ENCODE measurements at places on chromosomes 6 and 20.

- no peak overlapping the region for H3K27ac ChIP-seq
- H3K36me3 ChIP-seq: no peaks in the 10 kb centered on the region
- no peak overlapping the region for H3K4me3 ChIP-seq
- DNase-seq: no peak
Observed at GRCh38 chr20:53853111-53853713, 217.2 kb downstream of the BCAS1 start.

DNA sequence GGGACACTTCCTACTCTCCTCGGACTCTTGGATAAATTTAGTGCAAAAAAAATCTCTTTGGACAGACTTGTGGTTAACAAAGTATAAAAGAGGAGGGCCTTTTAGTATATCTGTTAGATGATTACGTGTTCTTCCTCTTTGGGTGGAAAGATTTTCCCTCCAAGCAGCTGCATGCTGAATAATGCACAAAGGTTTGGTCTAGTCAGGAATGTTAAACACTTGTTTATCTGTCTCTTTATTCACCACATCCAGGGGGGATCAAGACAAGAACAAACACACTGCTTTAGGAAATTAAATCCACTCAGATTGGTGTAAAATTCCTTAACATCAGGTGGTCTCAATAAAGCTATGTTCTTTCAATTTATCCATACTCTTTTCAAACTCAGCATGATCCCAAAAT, 260.9 kb upstream of the CHD6 start:
- H3K36me3 ChIP-seq: no peaks in the 10 kb centered on the region
- no peak for DNase-seq
- no peak overlapping the region for H3K4me3 ChIP-seq
- H3K27ac ChIP-seq: no peak overlapping the region
- H3K27me3 ChIP-seq: no peaks in the 10 kb centered on the region
- no peaks in the 10 kb centered on the region for H3K4me1 ChIP-seq

DNA sequence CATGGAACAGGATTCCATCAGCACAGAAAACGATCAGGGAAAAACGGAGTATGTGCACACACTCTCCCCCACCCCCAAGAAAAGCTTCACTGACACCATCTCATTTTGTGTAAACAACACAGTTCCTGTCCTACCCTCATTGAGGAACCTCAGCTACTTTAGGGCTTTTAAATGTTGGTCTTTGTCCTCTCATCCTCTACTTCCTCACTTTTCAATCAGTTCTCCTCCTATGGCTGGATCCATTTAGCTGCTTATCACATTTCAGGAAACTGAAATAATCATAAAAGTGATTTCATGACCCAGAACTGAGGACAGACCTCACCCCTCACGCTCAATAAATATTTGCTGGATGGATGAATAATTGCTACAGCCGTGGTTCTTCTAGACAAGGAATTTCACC, 33.1 kb upstream of the PNRC1 start:
- H3K4me3 ChIP-seq: no peak overlapping the region
- H3K4me1 ChIP-seq: no peaks in the 10 kb centered on the region
- DNase-seq: no peak
- H3K27me3 ChIP-seq: no peaks in the 10 kb centered on the region
- no peaks in the 10 kb centered on the region for H3K36me3 ChIP-seq

DNA sequence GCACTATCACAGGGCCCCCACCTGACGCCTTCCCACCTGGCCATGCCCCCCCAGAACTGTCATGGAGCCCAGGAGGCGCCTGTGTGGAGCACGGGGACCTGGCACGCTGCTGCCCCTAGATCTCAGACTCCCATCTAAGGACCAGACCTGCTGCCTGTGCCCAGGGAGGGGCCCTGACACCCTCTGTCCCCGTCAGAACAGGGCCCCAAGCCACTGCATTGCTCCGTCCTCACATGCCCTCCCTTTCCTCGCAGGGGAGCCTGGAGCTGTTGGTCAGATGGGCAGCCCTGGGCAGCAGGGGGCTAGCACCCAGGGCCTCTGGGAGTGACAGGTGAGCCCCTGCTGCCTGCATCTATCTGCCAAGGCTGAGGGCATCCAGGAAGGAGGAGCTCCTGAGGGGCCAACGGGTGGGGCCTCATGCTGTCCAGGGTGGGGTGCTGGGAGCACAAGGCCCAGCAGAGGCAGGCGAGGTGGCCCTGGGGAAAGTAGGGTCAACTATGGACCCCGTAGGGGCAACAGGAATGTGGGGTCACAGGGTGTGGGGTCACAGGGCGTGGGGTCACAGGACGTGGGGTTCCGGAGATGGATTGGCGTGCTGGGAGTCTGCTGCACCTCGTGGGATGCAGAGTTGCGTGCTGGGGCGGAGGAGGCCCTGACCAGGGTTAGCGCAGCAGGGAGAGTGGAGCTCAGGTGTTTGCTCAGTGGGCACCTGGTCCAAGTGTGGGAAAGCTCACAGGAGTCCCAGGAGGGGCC, 31.6 kb downstream of the CHRNA4 start:
- no peak overlapping the region for H3K4me3 ChIP-seq
- no peaks in the 10 kb centered on the region for H3K27me3 ChIP-seq
- H3K36me3 ChIP-seq: no peaks in the 10 kb centered on the region
- DNase-seq: no peak
- H3K4me1 ChIP-seq: no peaks in the 10 kb centered on the region
- H3K27ac ChIP-seq: no peak overlapping the region

DNA sequence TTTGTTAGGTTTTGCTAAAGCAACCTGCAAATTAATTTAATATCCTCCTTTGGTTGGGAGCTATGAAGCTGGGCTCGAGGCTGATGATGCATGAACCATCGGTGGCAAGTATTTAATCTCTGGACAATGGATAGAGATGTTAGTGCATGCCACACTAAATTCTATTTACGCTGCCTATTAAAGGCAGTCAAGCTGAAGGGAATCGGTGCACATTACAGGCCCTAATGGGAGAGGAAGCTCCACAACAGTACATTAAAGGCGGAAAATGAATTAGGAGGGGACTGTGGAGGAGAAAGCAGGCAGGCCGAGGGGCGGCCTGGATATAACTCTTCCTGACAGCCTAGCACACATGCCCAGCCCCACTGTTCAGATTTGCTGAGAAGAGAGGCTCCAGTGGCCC, 132.4 kb upstream of the MAFB start:
- no peaks in the 10 kb centered on the region for H3K4me1 ChIP-seq
- DNase-seq: no peak
- no peaks in the 10 kb centered on the region for H3K27me3 ChIP-seq

GRCh38 chr20:625360-625932, 15.3 kb upstream of the TCF15 start:
- H3K4me3 ChIP-seq: no peak overlapping the region
- no peaks in the 10 kb centered on the region for H3K4me1 ChIP-seq
- no peak for DNase-seq
- H3K27ac ChIP-seq: no peak overlapping the region

DNA sequence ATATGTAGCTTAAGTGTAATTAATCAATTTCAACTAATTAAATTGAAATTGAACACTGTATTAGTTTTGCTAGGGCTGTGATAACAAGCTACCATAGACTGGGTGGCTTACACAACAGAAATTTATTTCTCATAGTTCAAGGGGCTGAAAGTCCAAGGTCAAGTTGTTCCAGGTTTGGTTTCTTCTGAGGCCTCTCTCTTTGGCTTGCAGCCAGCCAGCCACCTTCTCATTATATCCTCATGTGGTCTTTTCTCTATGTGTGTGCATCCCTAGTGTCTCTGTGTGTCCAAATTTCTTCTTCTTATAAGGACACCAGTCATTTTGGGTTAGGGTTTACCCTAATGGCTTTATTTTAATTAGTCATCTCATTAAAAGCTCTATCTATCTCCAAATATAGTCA, 611.7 kb downstream of the UTRN start:
- H3K27ac ChIP-seq: no peak overlapping the region
- no peaks in the 10 kb centered on the region for H3K27me3 ChIP-seq
- no peak for DNase-seq

DNA sequence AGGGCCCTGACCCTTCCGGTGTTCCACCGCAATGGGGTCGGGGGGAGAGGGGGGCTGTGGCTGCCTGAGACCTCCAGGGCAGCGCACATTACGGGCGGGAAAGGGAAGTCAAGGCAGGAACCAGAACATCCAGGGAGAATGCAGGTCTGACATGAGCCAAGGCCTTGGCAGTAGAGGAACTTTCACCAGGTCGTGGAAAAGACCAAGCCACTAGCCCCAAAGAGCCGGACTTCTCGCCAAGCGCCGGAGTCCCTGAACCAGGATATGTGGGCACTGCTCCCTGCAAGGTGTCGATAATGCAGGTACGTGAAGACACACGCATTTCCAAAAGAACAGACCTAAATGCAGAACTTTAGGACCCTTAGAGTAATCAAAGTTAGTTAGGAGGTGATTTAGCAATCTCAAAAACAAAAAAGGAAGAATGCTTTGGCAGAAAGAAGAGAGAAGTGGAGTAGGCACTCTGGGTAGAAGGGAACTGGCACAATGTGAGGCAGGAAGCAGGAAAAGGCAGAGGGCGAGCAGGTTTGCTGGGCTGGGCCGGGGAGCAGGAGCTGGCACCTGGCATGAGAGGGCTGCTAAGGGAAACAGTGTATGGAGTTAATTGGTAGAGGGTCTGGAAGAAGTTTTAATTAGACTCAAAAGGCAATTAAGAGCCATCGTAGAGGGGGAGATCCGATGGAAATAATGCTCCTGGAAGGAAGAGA, 14.3 kb downstream of the POU3F2 start:
- H3K36me3 ChIP-seq: no peaks in the 10 kb centered on the region
- H3K27ac ChIP-seq: no peak overlapping the region
- no peak overlapping the region for H3K4me3 ChIP-seq
- no peak for DNase-seq
- no peaks in the 10 kb centered on the region for H3K4me1 ChIP-seq

DNA sequence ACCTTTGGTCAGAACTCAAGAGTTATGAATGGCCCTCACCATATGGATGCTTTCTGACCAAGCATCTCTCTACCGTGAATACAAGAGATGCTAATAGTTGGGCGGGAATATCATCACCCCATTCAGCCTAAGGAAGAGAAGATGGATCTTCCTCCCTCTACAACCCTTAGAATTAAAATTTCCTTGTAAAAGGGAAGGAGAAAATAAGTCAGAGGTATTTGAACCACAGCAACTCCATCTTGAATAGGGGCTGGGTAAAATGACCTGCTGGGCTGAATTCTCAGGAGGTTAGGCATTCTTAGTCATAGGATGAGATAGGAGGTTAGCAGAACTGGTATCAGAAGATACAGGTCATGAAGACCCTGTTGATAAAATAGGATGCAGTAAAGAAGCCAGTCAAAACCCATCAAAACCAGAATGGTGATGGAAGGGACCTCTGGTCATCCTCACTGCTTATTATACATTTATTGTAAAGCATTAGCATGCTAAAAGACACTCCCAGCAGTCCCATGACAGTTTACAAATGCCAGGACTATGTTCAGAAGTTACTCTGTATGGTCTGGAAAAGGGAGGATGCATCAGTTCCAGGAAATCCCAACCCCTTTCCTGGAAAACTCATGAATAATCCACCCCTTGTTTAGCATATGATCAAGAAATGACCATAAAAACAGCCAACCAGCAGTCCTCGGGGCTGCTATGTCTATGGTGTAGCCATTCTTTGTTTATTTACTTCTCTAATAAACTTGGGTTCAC, 101.2 kb downstream of the DTNBP1 start:
- H3K27me3 ChIP-seq: no peaks in the 10 kb centered on the region
- H3K27ac ChIP-seq: no peak overlapping the region
- H3K4me3 ChIP-seq: no peak overlapping the region
- no peaks in the 10 kb centered on the region for H3K4me1 ChIP-seq
- DNase-seq: no peak
- H3K36me3 ChIP-seq: no peaks in the 10 kb centered on the region

GRCh38 chr6:66860328-66860727, 1153.3 kb upstream of the EYS start:
- H3K27ac ChIP-seq: no peak overlapping the region
- DNase-seq: no peak

DNA sequence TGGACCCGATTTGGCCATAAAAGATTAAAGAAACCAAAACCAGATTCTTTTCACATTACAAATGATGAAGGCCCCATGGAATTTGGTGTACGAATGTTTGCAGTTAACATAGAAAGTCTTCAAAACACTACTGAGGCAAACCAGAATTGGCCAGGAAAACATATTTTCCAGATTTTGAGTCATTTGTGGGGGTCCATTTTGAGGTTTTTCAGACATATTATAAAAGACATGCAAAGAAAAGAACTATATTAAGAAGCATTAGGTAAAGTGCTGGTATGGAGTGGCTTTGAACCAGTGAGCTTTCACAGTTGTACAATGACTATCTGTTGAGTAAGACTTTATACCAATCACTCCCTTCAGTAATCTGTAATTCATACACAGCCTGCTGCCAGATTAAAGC, 168.9 kb upstream of the COL21A1 start:
- no peak overlapping the region for H3K4me3 ChIP-seq
- no peaks in the 10 kb centered on the region for H3K36me3 ChIP-seq
- DNase-seq: no peak
- H3K27me3 ChIP-seq: no peaks in the 10 kb centered on the region
- H3K4me1 ChIP-seq: no peaks in the 10 kb centered on the region

GRCh38 chr20:63696306-63696627, 185 bp upstream of the TNFRSF6B start:
- H3K4me3 ChIP-seq: no peak overlapping the region
- no peak for DNase-seq
- peaks cover 14% of the 10 kb centered on the region for H3K36me3 ChIP-seq
- H3K27ac ChIP-seq: no peak overlapping the region
- H3K4me1 ChIP-seq: peaks cover 14% of the 10 kb centered on the region
- H3K27me3 ChIP-seq: no peaks in the 10 kb centered on the region

DNA sequence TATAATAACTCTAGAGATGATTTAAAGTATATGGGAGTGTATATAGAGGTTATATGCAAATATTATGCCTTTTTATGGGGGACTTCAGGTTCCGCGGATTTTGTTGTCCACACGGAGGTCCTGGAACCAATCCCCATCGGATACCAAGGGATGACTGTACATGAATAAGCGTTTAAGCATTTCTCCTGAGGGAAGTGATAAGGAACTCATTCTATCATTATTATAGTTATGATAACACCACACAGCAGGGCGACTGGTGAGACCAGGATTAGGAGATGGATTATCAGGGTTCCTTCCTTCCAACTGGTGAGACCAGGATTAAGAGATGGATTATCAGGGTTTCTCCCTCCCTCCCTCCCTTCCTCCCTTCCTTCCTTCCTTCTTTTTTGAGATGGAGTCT, 6.6 kb downstream of the ECI2 start:
- DNase-seq: no peak
- no peaks in the 10 kb centered on the region for H3K4me1 ChIP-seq
- H3K27me3 ChIP-seq: no peaks in the 10 kb centered on the region

GRCh38 chr6:46674410-46674809, 13.3 kb upstream of the TDRD6 start:
- H3K4me1 ChIP-seq: no peaks in the 10 kb centered on the region
- H3K36me3 ChIP-seq: no peaks in the 10 kb centered on the region
- DNase-seq: no peak
- H3K27me3 ChIP-seq: no peaks in the 10 kb centered on the region
- H3K4me3 ChIP-seq: no peak overlapping the region

GRCh38 chr6:148291876-148292275, 50.8 kb upstream of the SASH1 start:
- no peak overlapping the region for H3K27ac ChIP-seq
- no peaks in the 10 kb centered on the region for H3K27me3 ChIP-seq
- H3K4me1 ChIP-seq: no peaks in the 10 kb centered on the region
- H3K4me3 ChIP-seq: no peak overlapping the region

All from Peyer's patch (tissue), 4 donors.